ENCODE measurements at places on chromosomes 4 and X.

- peak; percentile 89 for DNase-seq
Measured at GRCh38 chr4:40576651-40577480, 52.8 kb downstream of the RBM47 start.

- DNase-seq: no peak
Measured at GRCh38 chrX:145910017-145910416, 92.4 kb downstream of the SLITRK2 start.

- peak; percentile 45 for DNase-seq
Measured at GRCh38 chr4:118762730-118763477, 73.0 kb downstream of the SEC24D start.

- DNase-seq: no peak
Measured at GRCh38 chr4:37905533-37906169, 14.8 kb downstream of the TBC1D1 start.

DNA sequence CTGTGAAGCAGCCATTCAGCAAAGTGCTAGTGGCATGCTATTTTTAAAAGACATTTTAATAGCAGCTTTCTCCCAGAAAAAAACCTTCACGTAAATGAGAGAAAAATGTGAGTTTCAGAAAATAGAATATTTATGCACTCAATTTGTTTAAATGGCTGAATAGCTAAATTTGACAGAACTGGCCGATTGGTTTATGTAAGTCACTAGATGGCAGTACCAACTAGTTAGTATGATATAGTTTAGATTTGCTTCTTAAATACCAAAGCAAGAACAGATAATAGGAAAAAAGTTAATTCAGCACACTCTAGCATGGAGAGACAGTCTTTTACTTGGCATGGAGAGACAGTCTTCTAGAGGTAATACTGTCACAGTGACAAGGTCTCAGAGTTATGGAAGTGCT is 250.1 kb downstream of the SNCA start:
- DNase-seq: no peak

GRCh38 chrX:46262304-46262703 is 282.9 kb downstream of the ZNF674 start:
- DNase-seq: no peak

DNA sequence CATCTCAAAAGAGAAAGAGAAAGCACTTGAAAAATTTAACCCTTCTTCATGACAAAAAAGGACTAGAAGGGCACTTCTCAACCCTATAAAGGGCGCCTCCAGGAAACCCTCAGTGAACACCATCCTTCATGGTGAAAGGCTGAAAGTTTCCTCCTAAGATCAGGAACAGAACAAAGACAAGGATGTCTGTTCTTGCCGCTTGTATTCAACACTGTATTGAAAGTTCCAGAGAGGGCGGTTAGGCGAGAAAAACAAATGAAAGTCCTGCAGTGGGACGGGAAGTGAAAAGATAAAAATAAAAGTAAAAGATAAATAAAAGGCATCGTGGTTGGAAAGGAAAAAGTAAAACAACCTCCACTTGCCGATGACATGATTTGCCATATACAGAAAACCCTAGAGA is 50.9 kb downstream of the RNF212 start:
- no peak for DNase-seq

GRCh38 chr4:119833611-119834010 is 205.0 kb upstream of the PDE5A start:
- peak; percentile 20 for DNase-seq

DNA sequence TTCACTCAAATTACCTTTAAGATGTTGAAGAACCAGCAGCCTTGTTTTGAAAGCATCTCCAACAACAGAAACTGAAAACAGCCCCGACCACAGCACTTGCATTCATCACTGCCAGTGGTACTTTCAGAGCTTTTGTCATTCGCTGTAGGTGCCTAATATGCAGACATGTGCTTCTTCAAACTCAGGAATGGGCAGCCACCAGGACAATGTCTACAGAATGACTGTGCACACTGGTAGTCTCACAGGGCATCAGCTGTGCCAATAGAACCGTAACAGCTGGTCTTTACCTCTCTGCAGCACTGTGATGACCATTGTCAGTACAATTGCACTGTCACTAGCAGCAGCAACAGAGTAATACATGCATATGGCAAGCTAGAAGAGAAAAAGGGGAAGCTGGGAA is 1149.7 kb downstream of the STPG2 start:
- no peak for DNase-seq

- DNase-seq: no peak
Measured at GRCh38 chrX:13786048-13786447, 30.8 kb downstream of the GPM6B start.

DNA sequence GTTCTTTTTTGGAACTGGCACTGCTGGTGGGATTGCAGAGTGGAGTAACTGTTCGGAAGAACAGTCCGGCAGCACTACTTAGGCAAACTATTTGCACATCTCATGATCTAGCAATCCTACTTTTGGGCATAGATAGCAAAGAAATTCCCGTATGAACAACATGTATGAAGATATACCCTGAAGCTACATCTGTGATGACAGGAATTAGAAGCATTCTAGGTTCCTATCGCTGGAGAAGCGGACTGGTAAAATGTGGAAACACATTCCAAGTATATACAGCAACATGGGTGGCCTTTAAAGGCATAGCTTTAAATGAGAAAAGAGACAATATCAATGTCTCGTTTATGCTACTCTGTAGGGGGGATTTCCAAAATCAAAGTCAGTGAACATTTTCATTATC is 3.1 kb downstream of the DCAF16 start:
- DNase-seq: peak; percentile 29

- no peak for DNase-seq
Measured at GRCh38 chrX:132497432-132497831, 8.6 kb upstream of the MBNL3 start.

- no peak for DNase-seq
Measured at GRCh38 chrX:802846-803245, 172.3 kb downstream of the SHOX start.

DNA sequence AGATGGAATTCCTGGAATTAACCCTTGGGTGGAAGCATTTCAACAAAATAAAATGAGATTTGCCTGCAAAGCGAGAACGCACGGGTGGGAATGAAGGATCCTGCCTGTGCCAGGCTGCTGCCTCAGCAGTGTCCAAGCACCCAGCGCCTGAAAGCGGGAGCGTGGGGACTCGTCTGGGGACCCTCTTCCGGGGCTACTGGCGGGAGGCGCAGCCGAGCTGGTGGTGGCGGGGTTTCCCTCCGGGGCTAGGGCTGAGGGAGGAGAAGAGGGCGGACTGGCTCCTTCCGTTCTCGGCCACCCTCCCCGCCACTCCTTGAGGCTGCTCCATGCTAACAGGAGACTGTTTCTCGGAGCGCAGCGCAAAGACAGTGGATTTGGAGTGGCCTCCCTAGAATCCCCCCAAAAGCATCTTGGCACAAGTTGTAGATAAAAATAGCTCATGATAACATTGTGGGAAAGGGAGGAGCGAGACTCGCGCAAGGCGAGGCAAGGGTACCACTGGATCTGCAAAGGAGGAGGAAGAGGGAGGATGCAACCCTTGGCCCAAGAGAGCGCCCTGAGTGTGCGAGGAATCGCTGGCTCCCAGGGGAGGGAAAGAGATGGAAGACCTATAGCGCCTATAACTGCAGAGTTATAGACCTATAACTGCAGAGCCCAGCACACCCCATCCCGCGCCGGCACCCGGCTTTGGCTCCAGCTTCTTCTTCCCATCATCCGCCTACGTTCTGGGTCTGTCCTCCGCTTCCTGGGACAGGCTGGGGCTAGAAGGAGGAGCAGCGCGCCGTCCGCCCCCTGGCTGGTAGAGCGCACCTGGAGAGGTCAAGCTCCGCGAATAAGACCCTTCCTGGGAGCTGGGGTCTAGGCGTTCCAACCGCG is 1.3 kb downstream of the HS3ST1 start:
- no peak for DNase-seq

- no peak for DNase-seq
Measured at GRCh38 chrX:65976161-65976560, 63.7 kb downstream of the VSIG4 start.
